Breast epithelium (tissue), 4 donors: ENCODE measurements at places on chromosomes 11 and 22.

DNA sequence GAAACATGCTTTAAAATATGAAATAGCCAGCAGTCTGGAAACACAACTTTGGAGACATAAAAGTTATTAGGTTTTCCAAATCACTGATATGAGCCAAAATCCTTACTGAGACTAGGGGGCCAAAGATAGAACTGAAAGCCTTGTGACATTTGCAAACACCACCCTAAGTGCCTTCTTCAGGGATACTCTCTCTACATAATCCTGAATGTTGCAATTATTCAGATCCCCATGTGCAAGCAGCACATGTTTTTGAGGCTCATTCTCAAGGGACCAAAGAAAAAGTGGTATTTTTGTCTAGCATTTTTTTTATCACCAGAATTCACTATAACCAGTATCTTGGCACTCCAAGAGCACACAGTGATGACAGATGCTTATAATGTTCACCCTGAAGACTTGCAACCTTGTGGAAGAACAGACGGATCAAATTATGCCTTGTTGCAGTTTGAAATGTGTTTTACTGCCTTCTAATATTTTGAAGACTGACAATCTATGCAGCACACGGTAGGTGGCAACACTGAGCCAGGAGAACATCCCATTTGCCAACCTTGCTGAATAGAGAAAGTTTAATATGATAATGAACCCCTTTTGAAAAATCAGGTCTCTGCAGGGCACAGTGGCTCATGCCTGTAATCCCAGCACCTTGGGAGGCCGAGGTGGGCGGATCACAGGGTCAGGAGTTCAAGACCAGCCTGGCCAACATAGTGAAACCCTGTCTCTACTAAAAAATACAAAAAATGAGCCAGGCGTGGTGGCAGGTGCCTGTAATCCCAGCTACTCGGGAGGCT, 78.5 kb downstream of the PLEKHA7 start:
- no peak overlapping the region for H3K4me3 ChIP-seq
- DNase-seq: no peak

GRCh38 chr11:46826310-46827044, 19.6 kb downstream of the CKAP5 start:
- DNase-seq: peak; percentile 55
- H3K36me3 ChIP-seq: no peaks in the 10 kb centered on the region
- H3K27me3 ChIP-seq: no peaks in the 10 kb centered on the region
- H3K4me1 ChIP-seq: no peaks in the 10 kb centered on the region

- no peak for DNase-seq
- no peak overlapping the region for H3K27ac ChIP-seq
- no peaks in the 10 kb centered on the region for H3K27me3 ChIP-seq
These were observed 43.6 kb downstream of the ARHGAP32 start for GRCh38 chr11:129148487-129148886.

GRCh38 chr11:133163463-133164419, 368.6 kb downstream of the OPCML start:
- no peak overlapping the region for H3K4me3 ChIP-seq
- no peak for DNase-seq
- no peak overlapping the region for H3K27ac ChIP-seq
- H3K36me3 ChIP-seq: no peaks in the 10 kb centered on the region
- no peaks in the 10 kb centered on the region for H3K4me1 ChIP-seq

DNA sequence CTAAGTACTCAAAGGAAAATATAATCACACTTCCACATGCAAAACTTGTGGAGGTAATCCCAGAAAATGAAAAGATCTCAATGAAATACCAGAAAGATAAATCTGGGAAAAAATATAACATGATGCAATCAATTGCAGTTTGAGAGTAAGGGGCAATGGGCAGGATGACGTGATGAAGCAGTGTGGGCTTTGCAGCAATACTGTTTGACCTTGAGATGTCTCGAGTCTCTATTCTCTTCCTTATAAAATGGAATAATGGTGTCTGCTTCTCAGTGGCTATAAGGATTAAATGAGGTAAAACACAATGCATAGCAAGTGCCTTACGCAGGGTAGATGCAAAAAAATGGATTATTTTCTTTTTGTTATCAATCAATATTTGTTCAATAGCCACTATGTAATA, 447.5 kb downstream of the BUD13 start:
- H3K36me3 ChIP-seq: no peaks in the 10 kb centered on the region
- no peaks in the 10 kb centered on the region for H3K27me3 ChIP-seq
- H3K27ac ChIP-seq: no peak overlapping the region
- no peak for DNase-seq

- no peaks in the 10 kb centered on the region for H3K36me3 ChIP-seq
- H3K27me3 ChIP-seq: no peaks in the 10 kb centered on the region
- no peak for DNase-seq
- peak within 1 kb of the TSS; percentile 42 for H3K27ac ChIP-seq
These were observed at the start of gene KCNJ5 for GRCh38 chr11:128890543-128891368. Gene KCNJ5 (plus strand): TSS chr11:128891356. CDS start chr11:128911274, 19,918 bp downstream.

GRCh38 chr11:120710354-120711131, 199.0 kb downstream of the GRIK4 start:
- H3K36me3 ChIP-seq: no peaks in the 10 kb centered on the region
- H3K4me3 ChIP-seq: no peak overlapping the region
- H3K4me1 ChIP-seq: peaks cover 6% of the 10 kb centered on the region

DNA sequence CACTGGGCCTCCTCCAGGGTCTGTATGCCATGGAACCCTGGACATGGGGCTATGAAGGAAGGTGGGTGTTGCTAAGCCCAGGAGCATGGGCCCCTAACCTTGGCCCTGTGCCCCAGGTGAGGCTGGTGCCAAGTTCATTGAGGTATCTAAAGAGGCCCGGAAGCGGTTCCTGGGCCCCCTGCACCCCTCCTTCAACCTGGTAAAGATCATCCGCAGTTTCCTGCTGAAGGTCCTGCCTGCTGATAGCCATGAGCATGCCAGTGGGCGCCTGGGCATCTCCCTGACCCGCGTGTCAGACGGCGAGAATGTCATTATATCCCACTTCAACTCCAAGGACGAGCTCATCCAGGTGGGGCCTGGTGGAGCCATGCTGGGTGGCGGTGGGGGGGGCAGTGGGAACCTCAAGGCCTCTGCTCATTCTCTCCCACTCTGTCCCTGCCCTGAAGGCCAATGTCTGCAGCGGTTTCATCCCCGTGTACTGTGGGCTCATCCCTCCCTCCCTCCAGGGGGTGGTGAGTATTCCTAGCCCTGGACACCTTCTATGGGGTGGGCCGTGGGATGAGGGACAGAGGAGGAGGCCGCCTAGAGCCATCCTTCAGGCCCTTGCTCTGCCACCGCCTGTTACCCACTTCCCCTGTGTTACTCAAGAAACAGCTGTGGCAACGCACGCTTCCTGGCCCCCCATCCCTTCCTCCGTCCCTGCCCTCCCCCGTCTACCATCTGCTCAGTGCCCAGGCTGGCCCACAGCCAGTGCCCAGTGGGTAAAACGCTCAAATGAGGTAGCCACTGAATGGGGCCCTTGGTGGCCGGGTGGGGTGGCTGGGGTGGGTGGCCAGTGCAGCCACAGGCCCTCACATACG, 3.0 kb downstream of the PNPLA2 start:
- H3K4me3 ChIP-seq: peak overlapping the region; percentile 100

- no peak for DNase-seq
- H3K4me1 ChIP-seq: peaks cover 26% of the 10 kb centered on the region
- H3K27me3 ChIP-seq: no peaks in the 10 kb centered on the region
- H3K4me3 ChIP-seq: no peak overlapping the region
- H3K36me3 ChIP-seq: no peaks in the 10 kb centered on the region
These were observed 36.6 kb upstream of the SUSD2 start for GRCh38 chr22:24144778-24145085.

- H3K27ac ChIP-seq: no peak overlapping the region
- no peak overlapping the region for H3K4me3 ChIP-seq
- no peaks in the 10 kb centered on the region for H3K27me3 ChIP-seq
- DNase-seq: no peak
These were observed 17.8 kb upstream of the SYVN1 start for GRCh38 chr11:65152122-65152521.

GRCh38 chr22:39277142-39277607, 32.4 kb upstream of the PDGFB start:
- H3K27ac ChIP-seq: peak overlapping the region; percentile 48
- no peaks in the 10 kb centered on the region for H3K27me3 ChIP-seq
- DNase-seq: no peak

DNA sequence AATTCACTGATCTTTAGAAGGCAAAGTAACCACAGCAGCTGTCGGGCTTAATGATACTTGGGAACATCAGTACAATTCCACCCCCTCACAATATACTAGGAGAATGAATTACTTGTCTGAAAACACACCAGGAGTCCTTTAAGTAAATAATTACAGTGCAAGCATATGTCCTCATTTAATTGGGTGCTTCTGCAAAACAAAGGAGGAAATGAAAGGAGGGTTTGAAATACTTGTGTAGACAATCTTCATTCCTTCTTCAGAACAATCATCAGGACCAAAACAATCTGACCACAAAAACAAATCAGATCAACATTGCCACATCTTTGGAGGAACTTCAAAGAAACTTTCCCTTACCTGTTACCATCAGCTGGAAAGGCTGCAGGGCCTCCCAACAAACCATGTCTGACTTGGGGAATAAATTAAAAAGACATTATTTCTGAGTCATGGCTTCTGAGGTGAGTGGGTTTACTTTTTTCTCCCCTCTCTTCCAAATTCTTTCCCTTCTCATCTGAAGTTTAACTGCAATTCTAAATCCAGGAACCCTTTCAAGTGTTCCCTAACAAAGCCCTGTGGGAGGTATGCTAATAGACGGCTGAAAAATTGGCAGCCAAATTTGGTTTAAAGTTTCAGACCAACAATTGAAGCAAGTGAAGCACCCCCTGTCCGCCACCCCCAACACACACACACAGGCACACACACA, 12.5 kb upstream of the CCDC117 start:
- H3K27me3 ChIP-seq: no peaks in the 10 kb centered on the region
- DNase-seq: no peak
- no peak overlapping the region for H3K4me3 ChIP-seq
- H3K27ac ChIP-seq: peak overlapping the region; percentile 15
- no peaks in the 10 kb centered on the region for H3K4me1 ChIP-seq

DNA sequence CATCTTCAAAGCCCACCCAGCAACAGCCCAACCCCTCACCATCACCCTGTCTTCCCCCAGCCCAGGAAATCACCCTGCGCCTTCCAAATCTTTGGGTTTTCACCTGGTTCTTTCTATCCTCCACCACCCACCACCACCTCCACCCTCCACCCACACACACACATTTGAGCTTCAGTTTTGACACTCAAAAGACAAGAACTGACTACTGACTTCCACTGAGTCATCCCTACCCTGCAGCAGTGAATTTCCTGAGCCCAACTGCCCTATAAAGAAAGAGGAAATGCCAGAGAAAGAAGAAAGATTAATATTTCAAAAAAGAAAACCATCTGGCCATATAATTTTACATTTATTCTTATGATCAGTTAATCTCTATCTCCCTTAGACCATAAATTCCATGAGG, 137.5 kb downstream of the CHST1 start:
- H3K27ac ChIP-seq: no peak overlapping the region
- H3K4me1 ChIP-seq: no peaks in the 10 kb centered on the region
- H3K36me3 ChIP-seq: no peaks in the 10 kb centered on the region
- no peak overlapping the region for H3K4me3 ChIP-seq

DNA sequence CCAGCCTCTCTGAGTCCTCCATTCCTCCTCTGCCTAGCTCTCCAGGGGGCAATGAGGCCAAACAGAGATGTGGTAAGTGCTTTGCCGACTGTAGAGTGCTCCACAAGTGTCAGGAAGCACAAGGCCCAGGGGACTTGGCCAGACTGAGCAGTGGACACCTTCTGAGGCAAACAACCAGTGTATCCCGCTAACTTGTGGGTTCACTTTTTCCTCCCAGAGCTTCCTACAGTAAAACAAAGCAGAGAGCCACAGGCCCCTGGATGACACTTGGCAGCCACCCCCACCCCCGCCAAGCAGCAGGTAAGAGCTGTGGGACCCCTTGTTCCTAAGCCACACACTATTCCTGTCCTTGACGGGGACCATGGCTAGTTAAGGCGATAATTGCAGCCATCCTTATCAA, 160.9 kb downstream of the CACNA1I start:
- DNase-seq: no peak
- no peaks in the 10 kb centered on the region for H3K27me3 ChIP-seq
- H3K27ac ChIP-seq: no peak overlapping the region
- H3K36me3 ChIP-seq: no peaks in the 10 kb centered on the region
- H3K4me3 ChIP-seq: no peak overlapping the region
- no peaks in the 10 kb centered on the region for H3K4me1 ChIP-seq

GRCh38 chr11:64842851-64843685, 1.4 kb downstream of the CDC42BPG start:
- peak overlapping the region; percentile 96 for H3K27ac ChIP-seq
- H3K36me3 ChIP-seq: no peaks in the 10 kb centered on the region
- H3K4me1 ChIP-seq: no peaks in the 10 kb centered on the region

- peak overlapping the region; percentile 52 for H3K4me3 ChIP-seq
- H3K36me3 ChIP-seq: no peaks in the 10 kb centered on the region
- H3K27me3 ChIP-seq: no peaks in the 10 kb centered on the region
- H3K27ac ChIP-seq: no peak overlapping the region
- H3K4me1 ChIP-seq: peaks cover 34% of the 10 kb centered on the region
- DNase-seq: no peak
These were observed 1.4 kb upstream of the MAPK11 start for GRCh38 chr22:50271519-50271970.

- peaks cover 4% of the 10 kb centered on the region for H3K4me1 ChIP-seq
- H3K27ac ChIP-seq: peak overlapping the region; percentile 42
- H3K36me3 ChIP-seq: no peaks in the 10 kb centered on the region
- DNase-seq: no peak
- no peaks in the 10 kb centered on the region for H3K27me3 ChIP-seq
- H3K4me3 ChIP-seq: no peak overlapping the region
These were observed 62.0 kb upstream of the RASD2 start for GRCh38 chr22:35478633-35479107.

DNA sequence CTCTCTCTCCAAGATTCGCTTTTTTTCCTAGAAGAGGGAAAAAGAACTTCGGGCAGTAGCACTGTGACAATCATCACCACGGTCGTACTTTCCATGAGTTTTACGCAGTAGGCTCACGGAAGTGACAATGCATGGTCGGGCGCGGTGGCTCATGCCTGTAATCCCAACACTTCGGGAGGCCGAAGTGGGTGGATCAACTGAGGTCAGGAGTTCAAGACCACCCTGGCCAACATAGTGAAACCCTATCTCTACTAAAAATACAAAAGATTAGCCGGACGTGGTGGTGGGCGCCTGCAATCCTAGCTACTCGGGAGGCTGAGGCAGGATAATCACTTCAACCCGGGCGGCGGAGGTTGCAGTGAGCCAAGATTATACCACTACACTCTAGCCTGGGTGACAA, 23.4 kb downstream of the GRAP2 start:
- no peak for DNase-seq
- H3K4me1 ChIP-seq: no peaks in the 10 kb centered on the region

- H3K36me3 ChIP-seq: no peaks in the 10 kb centered on the region
- H3K4me3 ChIP-seq: no peak overlapping the region
- DNase-seq: no peak
- H3K4me1 ChIP-seq: no peaks in the 10 kb centered on the region
- H3K27me3 ChIP-seq: no peaks in the 10 kb centered on the region
These were observed 616.3 kb downstream of the INSC start for GRCh38 chr11:15730995-15731385.

DNA sequence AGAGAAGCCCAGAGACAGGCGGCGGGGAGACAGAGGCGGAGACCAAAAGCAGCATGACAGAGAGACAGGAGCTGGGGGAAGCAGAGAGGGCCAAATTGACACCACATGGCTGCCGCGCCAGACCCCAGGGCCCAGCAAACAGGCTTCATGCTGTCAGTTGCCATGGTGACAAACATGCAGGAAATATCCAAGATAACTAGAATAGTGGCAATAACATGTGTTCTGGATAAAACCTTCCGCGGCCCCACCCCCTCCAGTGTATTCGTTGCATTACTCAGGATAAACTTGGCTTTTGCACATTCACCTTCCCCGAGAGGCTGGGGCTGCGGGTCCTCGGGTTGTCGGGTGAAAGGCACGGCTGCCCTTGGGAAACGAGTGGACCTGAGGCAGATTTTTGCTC, 49.9 kb upstream of the CDON start:
- no peak overlapping the region for H3K4me3 ChIP-seq
- H3K36me3 ChIP-seq: no peaks in the 10 kb centered on the region
- peaks cover 14% of the 10 kb centered on the region for H3K4me1 ChIP-seq
